ENCODE measurements at places on chromosomes 2 and 18.

GRCh38 chr2:239093542-239093941 is 245.7 kb downstream of the TWIST2 start:
- no peak for DNase-seq

- DNase-seq: no peak
Measured at GRCh38 chr2:120902592-120902991, 166.9 kb downstream of the GLI2 start.

- no peak for DNase-seq
Measured at GRCh38 chr2:45892425-45892745, 240.9 kb downstream of the PRKCE start.

DNA sequence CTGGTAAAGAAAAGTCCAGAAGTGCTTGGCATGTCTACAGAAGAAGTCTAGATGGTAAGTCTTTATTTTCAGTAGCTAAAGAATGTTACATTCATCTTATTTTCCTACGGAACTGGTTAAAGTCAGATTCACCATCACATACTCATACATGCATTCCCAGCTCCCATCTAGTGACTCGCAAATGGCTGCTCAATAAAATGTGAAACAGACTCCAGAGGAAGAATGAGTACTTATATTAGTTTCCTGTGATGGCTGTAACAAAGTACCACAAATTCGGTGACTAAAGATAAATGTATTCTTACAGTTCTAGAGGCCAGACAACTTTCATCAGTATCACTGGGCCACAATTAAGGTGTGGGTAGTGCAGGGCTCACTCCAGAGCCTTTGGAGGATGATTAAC is 797.2 kb downstream of the SATB2 start:
- no peak for DNase-seq

- DNase-seq: no peak
Measured at GRCh38 chr2:156398176-156398575, 38.0 kb upstream of the GPD2 start.

GRCh38 chr2:235709124-235709813 is 215.4 kb downstream of the AGAP1 start:
- DNase-seq: no peak

GRCh38 chr18:25187521-25188192 is 164.3 kb downstream of the ZNF521 start:
- no peak for DNase-seq

DNA sequence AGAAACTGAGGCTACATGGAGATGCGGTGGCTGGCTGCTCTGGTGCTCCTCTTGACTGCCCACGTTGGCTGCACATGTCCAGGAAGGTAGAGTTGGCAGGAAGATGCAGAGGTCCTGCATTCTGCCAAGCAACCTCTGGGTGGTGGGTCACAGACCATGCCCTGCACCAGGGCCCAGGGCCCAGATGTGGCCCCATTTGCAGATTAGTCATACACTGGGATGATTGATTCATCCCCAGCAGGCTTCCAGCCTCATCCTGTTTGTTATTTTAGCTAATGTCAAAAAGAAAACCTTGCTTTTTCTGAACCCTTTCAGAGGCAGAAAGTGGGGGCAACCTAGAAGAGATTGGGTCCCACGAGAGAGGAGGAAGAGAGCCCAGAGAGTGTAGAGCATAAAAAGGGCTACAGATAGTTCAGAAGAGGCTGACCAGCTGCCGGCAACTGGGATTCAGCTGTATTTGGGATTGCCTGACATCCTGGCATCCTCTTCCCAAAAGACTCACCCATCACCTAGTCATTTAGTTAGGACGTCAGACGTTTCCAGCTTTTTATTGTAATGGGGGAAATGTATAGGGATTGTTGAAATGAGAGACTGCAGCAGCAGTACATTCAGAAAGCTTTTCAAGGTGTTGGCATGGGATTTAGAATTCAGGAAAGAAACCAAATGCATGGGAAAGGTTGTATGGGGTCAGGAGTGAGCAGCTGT is 101.9 kb downstream of the CTIF start:
- no peak for DNase-seq

DNA sequence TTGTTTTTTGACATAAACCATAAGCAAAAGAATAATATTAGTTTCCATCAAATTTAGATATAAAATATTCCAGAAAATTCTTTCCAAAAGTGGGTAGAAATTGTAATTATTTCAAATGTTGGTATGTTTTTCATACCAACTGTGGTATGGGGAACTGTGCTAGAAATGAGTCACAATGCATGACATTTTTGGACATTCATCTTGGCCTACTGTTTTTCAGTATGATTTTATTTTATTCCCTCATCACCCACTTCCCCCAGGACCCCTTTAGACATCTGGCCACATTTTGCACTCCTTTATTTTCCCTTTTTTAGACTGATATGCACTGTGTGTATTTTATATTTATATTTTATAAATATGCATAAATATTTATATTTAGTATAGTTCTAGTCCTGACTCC is 97.1 kb downstream of the DPP4 start:
- no peak for DNase-seq

DNA sequence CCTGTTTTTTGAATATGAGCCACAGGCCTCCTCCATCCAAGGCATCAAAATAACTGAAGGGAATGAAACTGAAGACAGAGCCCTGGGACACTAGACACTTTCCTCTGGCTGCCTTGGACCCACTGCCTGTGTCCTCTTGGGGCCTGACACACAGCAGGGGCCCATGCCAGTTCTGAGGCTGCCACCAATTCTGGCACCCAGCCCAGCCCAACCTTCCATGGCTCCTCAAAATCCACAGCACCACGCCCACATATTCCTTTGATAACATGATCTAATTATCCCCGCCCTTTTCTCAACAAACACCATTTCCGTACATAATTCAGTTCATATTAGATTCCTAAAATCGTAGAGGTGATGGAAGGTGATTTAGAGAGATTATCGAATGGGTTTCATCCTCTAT is 64.2 kb downstream of the EMX1 start:
- no peak for DNase-seq

DNA sequence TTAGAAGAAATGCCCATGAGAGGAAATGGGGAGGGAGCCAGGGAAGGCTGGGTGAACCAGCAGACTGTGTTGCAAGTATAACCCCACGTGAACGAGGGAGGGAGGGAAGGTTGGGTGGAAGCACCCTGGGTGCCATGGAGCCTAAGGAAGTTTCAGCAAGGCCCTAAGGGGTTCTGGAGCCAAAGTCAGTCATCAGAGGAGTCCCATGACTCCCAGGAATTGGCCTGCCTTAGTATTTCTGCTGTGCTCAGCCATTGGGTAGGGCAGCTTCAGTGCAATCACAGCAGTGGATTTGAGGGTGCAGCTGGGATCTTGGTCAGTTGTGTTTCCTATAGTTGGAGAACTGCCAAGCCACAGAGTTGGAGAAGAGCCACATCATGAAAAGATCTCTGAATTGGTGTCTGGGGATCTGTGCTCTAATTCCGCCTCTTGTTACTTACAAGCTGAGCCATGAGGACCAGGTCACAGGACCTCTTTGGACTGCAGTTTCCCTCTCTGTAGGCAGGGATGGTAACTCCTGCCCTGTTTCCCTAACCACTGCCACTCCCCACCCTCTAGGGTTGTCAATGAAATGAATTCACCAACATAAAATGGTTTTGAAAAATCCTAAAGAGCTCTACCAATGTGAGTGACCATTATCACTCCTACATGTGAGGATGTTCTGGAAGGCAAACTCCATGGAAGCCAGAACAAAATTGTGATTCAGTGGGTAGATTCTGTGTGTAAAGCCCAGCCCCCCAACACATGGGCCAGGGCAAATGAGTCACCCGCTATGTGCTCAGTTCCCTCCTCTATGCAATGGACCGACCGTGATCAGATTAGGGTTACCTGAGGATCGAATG is 108.9 kb downstream of the CLIP4 start:
- DNase-seq: no peak

GRCh38 chr2:36798724-36799123 is 102.2 kb downstream of the VIT start:
- DNase-seq: no peak

GRCh38 chr2:216717491-216717901 is 22.1 kb upstream of the IGFBP5 start:
- no peak for DNase-seq

DNA sequence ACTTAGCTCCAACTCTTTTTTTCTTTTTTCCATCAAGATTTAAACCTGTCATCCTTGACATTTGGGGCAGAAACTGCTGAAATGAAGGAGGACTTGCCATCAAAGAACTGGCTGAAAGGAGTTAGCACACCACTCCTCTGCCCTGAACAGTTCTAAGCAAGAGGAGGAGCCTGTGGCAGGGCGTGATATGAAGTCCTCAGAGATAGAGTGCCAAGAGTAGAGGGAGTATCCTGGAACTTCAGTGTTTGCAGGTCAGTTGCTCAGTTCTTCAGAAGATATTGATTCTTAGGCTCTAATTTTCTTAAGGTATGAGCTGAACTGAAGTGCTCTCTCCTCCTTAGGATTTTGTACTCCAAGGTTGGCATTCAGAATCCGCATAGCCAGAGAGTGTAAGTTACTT is 15.2 kb downstream of the NABP1 start:
- DNase-seq: no peak

DNA sequence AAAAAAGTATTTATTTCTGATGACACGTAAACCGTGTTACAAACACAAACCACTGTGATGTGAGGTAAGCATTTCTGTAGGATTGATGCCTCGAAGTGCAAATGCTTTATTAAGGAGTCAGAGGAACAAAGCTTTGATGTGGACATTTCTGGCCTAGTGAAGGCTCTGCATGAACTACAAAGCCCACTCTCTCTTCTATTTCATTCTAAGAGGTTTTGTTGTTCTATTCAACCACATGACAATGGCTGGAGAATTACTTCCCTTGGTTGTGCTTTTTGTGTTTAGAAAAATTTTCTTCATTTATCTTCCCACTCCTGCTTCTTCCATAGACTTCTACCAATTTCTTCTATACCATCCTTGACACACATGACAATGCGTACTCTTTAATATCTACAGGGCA is 125.7 kb upstream of the CCDC195 start:
- DNase-seq: no peak

DNA sequence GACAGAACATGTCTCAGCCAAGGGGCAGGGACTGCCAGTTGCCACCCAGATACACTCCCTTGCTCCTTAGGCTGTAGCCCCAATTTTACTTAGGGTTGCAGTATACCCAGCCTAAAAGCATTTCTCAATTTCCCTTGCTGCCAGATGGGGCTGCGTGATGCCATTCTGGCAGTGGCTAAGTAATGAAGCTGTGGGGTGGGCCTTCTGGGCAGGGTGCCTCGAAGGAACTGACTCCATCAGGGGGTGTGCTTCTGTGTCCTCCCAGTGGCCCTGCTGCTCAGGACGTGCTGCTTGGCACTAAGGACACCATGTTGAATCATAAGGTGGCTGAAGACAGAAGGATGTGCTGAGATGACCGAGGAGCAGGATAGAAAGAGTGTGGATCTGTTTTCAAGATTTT is 74.2 kb downstream of the VWA3B start:
- no peak for DNase-seq

Data from glomerular endothelial cell (primary cell).